Activated naive CD4-positive, alpha-beta T cell treated with anti-CD3 and anti-CD28 coated beads, Interleukin-2, amount 50 U/mL, for 72 hours (primary cell): ENCODE measurements at places on chromosomes 7 and 10. TPM values are rescaled to one million over a fixed set of nuclear protein-coding genes. Genes with fewer than 3 reads are reported as not detected.

The SOSTDC1 gene
- not detected for total RNA-seq

The IDI2 gene
- not detected for total RNA-seq

The CLEC5A gene
- not detected for total RNA-seq

The IFIT3 gene
- total RNA-seq, result 2.6 TPM

The CALN1 gene
- not detected for total RNA-seq

The HOGA1 gene
- not detected for total RNA-seq

The STOX1 gene
- 0.25 TPM for total RNA-seq

The VPS37D gene
- total RNA-seq, result 0.95 TPM

The CALML5 gene
- not detected for total RNA-seq

The ZNF716 gene
- not detected for total RNA-seq

The ANKRD61 gene
- total RNA-seq, result not detected

The MTURN gene
- total RNA-seq, result 8.1 TPM

The OR2A5 gene
- not detected for total RNA-seq

The CYP26C1 gene
- 0.12 TPM for total RNA-seq

The OR2A42 gene
- not detected for total RNA-seq

The CTBP2 gene
- 1.2 TPM for total RNA-seq

The LIPK gene
- not detected for total RNA-seq

The NXPH1 gene
- total RNA-seq, result not detected

The SPDYE6 gene
- not detected for total RNA-seq

The CALCR gene
- not detected for total RNA-seq
